CD4-positive, alpha-beta T cell treated with Interleukin-10 for 1 hour (primary cell): ENCODE measurements at places on chromosomes 12 and 14.

DNA sequence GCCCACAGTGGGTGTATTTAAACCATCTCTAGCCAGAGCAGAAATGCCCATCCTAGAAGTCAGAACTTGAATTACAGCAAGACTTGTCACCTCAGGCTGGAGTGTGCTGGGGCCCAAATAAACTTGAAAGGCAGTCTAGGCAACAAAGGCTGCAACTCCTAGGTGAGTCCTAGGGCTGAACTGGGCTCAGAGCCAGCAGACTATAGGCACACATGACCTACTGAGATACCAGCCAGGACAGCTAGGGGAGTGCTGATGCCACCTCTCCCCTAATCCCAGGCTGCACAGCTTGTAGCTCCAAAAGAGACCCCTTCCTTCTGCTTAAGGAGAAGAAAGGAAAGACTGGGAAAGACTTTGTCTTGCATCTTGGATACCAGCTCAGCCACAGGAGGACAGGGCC lies 106.0 kb downstream of the TXNDC16 start:
- no peak for DNase-seq

DNA sequence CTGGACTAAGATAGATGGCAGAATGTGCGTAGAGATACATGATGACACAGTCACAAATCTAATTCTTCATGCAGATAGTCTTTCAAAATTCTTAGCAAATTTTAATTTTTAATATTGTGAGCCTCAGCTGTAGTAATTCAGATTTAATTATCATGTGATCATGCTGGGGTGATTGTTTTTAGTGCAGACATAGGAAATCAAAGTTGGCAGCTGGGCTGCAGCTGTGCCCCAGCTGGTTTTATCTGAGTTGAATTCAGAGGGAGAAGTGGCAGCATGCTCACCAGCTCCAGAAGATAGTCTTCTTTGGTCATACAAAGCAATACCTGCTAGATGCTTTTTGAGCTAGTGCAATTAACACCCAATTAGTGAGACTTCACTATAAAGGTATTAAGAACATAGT lies 292.9 kb downstream of the RAD51B start:
- no peak for DNase-seq

- DNase-seq: no peak
These were observed 107.2 kb downstream of the RAD51B start for GRCh38 chr14:67926821-67927220.

- peak; percentile 87 for DNase-seq
These were observed at the start of the genes CPSF2 and NDUFB1 for GRCh38 chr14:92121670-92122350. TSS of gene CPSF2 (plus strand) at chr14:92121969. CDS start at chr14:92130985, 9,016 bp downstream. TSS of gene NDUFB1 (minus strand) at chr14:92121706. CDS start at chr14:92117637, 4,069 bp downstream.

DNA sequence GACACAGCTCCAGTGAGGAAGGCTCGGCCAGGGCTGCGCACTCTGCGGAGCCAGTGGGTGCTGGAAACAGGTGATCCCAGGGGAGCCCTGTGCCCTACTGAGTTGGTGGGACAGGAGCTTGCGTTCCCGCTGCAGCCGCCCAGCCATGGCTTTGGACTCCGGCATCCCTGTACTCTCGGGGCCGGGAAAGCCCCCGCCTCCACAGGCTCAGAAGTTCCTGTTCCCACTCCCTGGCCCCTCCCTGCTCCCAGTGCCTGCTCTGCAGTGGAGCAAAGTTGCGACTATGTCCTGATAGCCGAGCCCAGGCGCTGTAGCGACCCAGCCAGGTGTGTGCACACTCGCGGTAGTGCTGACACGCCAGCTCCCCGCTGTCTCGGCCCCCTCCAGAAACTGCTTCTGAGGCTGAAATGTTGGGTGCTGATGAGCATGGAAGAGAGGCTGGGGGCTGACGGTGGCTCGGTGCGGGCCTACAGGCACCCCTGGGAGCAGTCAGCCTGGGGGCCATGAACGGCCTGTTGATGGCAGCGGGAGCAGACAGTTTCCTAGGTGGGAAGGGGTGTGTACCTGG lies 344.6 kb upstream of the MGAT4C start:
- no peak for DNase-seq

DNA sequence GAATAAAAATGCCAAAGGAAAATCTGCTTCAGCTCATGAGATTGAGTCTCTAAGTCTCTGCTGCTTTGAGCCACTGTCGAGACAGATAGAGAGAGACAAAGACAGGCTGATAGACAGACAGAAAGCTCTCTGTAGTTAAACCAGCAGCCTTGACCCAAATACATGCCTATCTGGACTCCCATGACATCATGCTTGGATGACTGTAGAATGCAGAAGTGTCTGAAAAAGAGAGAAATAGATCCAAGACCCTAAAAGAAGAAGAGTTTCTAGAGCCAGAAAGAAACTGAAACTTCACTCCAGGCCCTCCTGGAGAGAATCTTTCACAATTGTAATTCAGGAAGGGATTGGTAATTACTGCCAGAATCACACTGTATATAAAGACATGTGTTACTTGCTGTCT lies 122.6 kb upstream of the PLXNC1 start:
- DNase-seq: no peak

DNA sequence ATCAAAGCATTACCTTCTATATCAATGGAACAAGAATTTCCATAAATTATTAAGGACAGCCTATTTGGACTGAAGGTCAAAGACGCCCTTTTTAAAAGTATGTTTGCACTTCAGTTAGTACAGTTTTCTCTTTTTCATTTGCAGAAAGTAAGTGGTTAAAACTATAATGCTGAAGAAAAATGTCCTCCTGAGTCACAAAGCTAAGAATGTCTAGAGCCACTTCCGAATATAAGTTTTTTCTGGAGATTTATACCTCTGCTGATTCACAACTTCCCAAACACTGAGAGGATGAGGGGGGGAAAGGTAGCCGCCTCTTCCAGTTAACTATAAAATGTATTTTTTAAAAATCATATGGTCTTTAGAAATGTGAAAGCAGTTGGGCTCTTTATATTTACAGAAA lies 84.9 kb downstream of the DUSP6 start:
- DNase-seq: no peak

DNA sequence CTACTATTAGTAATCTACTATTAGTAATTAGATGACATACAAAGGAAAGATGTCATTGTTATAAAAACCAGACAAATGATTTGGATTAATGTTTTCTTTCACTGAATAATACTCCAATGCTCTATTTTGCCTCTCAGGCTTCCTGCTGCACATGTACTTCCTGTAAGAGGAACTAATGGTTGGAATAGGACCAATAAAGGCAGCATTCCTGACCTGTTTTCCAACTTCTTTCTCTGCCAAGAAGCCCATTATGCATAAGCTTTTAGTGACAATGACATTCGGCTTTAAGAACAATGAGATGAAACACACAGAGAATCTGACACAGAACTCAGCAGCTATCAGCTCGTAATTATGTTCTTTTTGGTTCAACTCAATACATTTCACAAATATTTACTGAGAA lies 5.2 kb upstream of the C12orf56 start:
- DNase-seq: no peak

GRCh38 chr12:12216349-12217017 lies 50.4 kb downstream of the LRP6 start:
- no peak for DNase-seq

GRCh38 chr14:32081901-32082300 lies 4.8 kb downstream of the ARHGAP5 start:
- DNase-seq: no peak

- no peak for DNase-seq
These were observed 117.2 kb upstream of the SCAF11 start for GRCh38 chr12:46107591-46107990.

- no peak for DNase-seq
These were observed 99.1 kb downstream of the BICD1 start for GRCh38 chr12:32205731-32206130.
